ENCODE measurements at places on chromosomes 12 and 14. TPM values are rescaled to one million over a fixed set of nuclear protein-coding genes. Genes with fewer than 3 reads are reported as not detected.
A peak's percentile ranks its signal among the peaks of the same experiment; 100 is the strongest.

GRCh38 chr14:68934066-68934465 is 45.0 kb downstream of the ACTN1 start:
- H3K4me3 ChIP-seq, result no peak overlapping the region
- no peaks in the 10 kb centered on the region for H3K36me3 ChIP-seq
- no peak overlapping the region for H3K27ac ChIP-seq
- DNase-seq, result no peak

- no peaks in the 10 kb centered on the region for H3K27me3 ChIP-seq
- H3K4me3 ChIP-seq, result no peak overlapping the region
- H3K27ac ChIP-seq, result no peak overlapping the region
- peaks cover 35% of the 10 kb centered on the region for H3K36me3 ChIP-seq
Measured at GRCh38 chr12:25058658-25059058, 109.8 kb upstream of the BCAT1 start.

DNA sequence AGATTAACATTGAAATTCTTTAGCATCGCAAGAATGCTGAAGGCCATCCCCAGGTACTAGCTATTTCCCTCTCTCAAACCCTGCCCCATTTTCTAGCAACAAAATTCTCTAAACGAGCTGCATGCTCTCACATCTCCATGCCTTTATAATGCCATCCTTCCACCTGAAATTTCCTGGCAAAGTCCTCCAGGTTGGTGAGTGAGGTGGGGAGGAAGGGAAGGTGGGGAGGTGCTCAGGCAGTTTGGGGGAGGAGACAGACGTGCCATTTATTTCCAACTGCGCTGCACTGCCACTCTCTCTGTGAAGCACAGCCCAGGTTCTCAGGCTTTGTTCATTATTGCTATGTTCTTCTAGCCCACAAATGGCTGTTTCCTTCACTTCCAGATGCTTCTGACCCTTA is 208.4 kb downstream of the PAWR start:
- no peaks in the 10 kb centered on the region for H3K4me1 ChIP-seq
- H3K27me3 ChIP-seq, result no peaks in the 10 kb centered on the region
- no peaks in the 10 kb centered on the region for H3K36me3 ChIP-seq
- no peak for DNase-seq
- H3K4me3 ChIP-seq, result no peak overlapping the region
- H3K27ac ChIP-seq, result no peak overlapping the region

DNA sequence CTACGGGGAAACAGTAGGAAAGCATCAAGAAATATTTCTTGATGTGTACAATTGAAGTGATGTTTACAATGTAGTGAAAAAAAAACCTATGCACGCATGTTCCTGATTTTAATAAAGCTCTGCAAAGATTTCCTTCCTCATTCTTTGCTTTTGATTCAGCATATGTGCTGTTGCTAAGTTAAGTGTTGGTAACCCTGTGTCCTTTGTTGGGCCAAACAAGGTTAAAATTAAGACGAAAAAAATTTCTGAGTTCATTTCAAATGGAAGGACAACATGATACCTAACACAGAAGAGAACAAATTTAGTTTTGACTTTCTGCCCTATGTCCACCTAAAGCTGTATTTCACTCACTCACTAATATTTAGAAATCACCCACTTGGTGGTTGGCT is 62.8 kb downstream of the PPP2R5C start:
- peak overlapping the region; percentile 78 for H3K4me3 ChIP-seq
- H3K27me3 ChIP-seq, result no peaks in the 10 kb centered on the region
- peak overlapping the region; percentile 98 for H3K27ac ChIP-seq
- no peak for DNase-seq

- no peak overlapping the region for H3K27ac ChIP-seq
- H3K4me1 ChIP-seq, result peaks cover 14% of the 10 kb centered on the region
- no peaks in the 10 kb centered on the region for H3K36me3 ChIP-seq
- H3K4me3 ChIP-seq, result no peak overlapping the region
Measured at GRCh38 chr14:102189874-102190273, 50.2 kb downstream of the WDR20 start.

DNA sequence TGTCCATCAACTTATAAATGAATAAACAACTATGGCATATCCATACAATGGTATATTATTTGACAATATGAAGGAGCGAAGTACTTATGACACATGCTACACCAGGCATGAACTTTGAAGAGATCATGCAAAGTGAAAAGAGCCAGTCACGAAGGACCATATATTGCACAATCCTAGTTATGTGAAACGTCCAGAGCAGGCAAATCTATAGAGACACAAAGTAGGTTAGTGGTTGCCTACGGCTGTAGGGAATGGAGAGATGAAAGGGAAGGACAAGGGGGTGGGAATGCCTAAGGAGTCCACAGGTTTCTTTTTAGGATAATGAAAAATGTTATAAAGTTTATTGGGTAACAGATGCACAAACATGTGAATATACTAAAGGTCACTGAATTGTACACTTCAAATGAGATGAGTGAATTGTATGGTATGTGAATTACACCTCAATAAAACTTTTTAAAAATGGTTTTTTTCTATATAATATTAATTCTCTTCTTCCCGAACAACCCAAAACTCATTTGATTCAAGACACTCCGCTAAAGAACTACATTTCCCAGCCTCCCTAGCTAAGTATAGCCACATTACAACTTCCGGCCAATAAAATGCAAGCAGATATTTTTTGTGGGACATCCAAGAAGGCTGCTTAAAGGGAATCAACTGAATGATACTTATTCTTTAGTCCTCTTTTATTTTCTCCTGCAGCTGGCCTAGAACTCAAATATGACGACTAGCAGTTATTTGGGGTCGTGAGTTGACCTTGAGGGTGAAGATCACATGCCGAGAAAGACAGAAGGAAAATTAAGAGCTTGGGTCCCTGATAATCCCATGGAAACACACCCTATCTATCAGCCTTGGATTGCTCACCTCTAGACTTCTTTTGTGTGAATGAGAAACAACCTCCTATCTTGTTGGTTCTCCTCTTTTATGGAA is 187.2 kb downstream of the TTC8 start:
- H3K27ac ChIP-seq, result no peak overlapping the region
- H3K27me3 ChIP-seq, result peaks cover 22% of the 10 kb centered on the region
- no peaks in the 10 kb centered on the region for H3K36me3 ChIP-seq
- H3K4me1 ChIP-seq, result peaks cover 2% of the 10 kb centered on the region

GRCh38 chr14:59199205-59199604 is 10.7 kb downstream of the DAAM1 start:
- no peaks in the 10 kb centered on the region for H3K27me3 ChIP-seq
- no peak overlapping the region for H3K27ac ChIP-seq
- peaks cover 6% of the 10 kb centered on the region for H3K4me1 ChIP-seq
- DNase-seq, result no peak

DNA sequence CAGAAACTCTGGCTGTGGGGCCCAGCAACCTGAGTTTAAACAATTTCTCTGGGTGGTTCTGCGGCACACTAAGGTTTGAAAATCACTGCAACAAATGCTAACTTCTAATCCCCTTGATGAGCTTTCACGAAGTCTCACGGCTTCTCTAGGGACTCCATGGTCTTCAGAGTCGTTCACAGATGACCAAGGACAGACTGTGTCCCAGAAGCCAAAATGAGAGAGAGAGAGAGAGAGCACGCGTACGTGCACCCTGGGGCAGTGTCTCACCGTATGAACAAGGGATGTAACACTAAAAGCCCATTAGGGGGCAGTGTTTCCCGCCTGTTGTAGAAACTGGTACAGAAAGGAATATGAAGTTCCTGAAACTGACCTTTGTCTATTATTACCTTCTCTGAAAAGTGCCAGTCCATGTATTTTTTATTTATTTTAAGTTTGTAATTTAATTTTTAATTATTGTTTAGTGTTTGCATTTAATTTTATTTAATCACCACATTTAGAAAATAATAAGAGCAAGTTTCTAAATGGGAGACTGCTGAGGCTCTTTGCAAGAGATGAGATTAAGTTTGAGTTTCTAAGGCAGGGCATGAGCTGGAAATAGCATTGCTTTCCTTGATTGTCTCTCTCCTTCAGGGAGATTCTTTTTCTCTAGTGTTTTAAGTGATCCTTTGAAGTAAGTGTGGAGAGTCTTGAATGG is 3.4 kb downstream of the APOLD1 start:
- no peaks in the 10 kb centered on the region for H3K27me3 ChIP-seq
- no peaks in the 10 kb centered on the region for H3K36me3 ChIP-seq
- peaks cover 42% of the 10 kb centered on the region for H3K4me1 ChIP-seq
- peak overlapping the region; percentile 27 for H3K4me3 ChIP-seq
- peak; percentile 71 for DNase-seq

The ASIC1 gene
- total RNA-seq, result 28.3 TPM

The TROAP gene
- 89.5 TPM for total RNA-seq

The PMCH gene
- 0.53 TPM for total RNA-seq

The ACOT4 gene
- total RNA-seq, result 1.5 TPM

Measured in activated CD8-positive, alpha-beta memory T cell treated with anti-CD3 and anti-CD28 coated beads, Interleukin-2, amount 10 ng/mL, durations not matched to agents 7 days and 5 days (primary cell).